ENCODE measurements at places on chromosomes 7 and 10.

- no peak for DNase-seq
Observed at GRCh38 chr7:132211971-132212370, 364.3 kb downstream of the PLXNA4 start.

GRCh38 chr10:44935201-44935965, 24.2 kb upstream of the RASSF4 start:
- peak; percentile 81 for DNase-seq

- no peak for DNase-seq
Observed at GRCh38 chr10:130045801-130046321, 64.8 kb downstream of the C10orf143 start.

DNA sequence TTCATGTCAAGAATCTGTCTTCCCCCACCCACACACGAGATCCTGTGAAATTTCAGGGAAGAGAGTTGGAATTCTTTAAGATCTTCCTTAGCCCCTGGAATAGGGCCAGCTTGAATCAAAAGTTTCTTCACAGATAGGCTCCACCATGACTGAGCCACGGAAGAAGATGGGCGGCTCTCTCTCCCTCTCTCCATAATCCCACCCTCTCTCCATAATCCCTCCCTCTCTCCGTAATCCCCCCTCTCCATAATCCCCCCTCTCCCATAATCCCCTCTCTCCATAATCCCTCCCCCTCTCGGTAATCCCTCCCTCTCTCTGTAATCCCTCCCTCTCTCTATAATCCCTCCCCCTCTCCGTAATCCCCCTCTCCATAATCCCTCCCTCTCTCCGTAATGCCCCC, 20.4 kb downstream of the SHH start:
- DNase-seq = peak; percentile 3

GRCh38 chr10:117615649-117616048, 73.1 kb downstream of the EMX2 start:
- DNase-seq = no peak

DNA sequence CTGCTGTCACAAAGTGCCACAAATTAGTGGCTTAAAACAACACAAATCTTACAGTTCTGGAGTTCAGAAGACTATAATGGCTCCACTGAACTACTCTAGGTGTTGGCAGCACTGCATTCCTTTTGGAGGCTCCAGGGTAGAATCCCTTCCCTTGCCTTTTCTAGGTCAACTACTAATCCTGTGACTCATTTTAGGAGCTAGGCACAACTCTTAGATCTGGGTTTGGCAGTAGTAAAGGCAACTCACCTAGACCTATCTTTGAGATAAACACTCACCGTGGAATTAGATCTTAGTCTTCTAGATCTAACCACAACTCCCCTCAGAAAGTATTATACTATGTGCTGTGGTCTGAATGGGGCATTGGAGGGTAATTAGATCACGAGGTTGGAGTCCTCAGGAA, 60.4 kb downstream of the ANKIB1 start:
- no peak for DNase-seq
